A549 treated with GW870086 at 1 μM for 4 hours (cell line): ENCODE measurements at places on chromosomes 1 and 21. TPM values are rescaled to one million over a fixed set of nuclear protein-coding genes. Genes with fewer than 3 reads are reported as not detected.

Gene ECM1
- 1.7 to 3.1 TPM (median 2.1 TPM) in 5 replicates for total RNA-seq

Gene RXFP4
- total RNA-seq, result not detected in 5 replicates

Gene SMIM34
- total RNA-seq, result not detected in 5 replicates

Gene SYF2
- total RNA-seq, result 35.3 to 41.5 TPM (median 37.4 TPM) in 5 replicates

Gene RIPPLY3
- 0.18 to 0.60 TPM (median 0.38 TPM) in 5 replicates for total RNA-seq

Gene CCDC17
- 0.23 to 0.50 TPM (median 0.42 TPM) in 5 replicates for total RNA-seq

Gene TIE1
- total RNA-seq, result not detected in 5 replicates

Gene HTR6
- 0.07 to 0.14 TPM (median 0.14 TPM) in 5 replicates for total RNA-seq

Gene RAB3GAP2
- total RNA-seq, result 11.3 to 14.9 TPM (median 13.6 TPM) in 5 replicates
